ENCODE measurements at places on chromosomes 1 and 21.
A peak's percentile ranks its signal among the peaks of the same experiment; 100 is the strongest.

DNA sequence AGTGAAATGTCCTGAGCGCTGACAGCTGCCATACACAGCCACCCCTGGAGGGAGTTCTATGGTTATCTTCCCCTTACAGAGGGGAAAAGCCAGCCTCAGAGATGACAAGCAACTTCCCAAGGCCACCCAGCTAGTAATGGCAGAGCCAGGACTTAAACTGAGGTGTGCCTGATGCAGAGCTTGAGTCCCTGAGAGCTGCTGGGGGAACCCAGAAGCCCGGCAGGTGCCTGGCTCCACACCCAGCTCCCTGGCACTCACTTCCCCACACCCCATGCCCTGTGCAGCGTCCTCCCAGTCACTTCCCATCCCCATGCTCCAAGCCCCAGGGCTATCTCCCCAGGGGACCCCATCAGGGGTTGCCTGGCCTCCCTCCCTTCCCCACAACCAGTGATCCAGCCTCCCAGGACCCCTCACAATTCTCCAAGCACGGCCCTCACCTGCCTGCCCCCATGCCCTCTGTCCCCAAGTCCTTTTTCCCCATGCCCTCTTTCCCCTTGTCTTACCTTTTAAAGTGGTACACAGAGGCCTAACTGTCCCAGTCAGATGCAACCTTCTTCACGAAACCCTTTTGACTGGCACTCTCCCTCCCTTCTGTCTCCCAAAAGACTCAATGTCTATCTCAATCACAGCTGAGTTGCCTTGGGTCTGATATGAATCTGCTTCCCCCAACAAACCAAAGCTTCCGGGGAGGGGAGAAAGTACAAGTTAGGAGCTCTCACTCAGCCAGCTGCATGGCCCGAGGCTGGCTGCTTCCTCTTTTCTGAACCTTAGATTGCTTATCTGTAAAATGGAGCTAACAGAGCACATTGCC, 39.8 kb upstream of the LRP8 start:
- no peak for DNase-seq

DNA sequence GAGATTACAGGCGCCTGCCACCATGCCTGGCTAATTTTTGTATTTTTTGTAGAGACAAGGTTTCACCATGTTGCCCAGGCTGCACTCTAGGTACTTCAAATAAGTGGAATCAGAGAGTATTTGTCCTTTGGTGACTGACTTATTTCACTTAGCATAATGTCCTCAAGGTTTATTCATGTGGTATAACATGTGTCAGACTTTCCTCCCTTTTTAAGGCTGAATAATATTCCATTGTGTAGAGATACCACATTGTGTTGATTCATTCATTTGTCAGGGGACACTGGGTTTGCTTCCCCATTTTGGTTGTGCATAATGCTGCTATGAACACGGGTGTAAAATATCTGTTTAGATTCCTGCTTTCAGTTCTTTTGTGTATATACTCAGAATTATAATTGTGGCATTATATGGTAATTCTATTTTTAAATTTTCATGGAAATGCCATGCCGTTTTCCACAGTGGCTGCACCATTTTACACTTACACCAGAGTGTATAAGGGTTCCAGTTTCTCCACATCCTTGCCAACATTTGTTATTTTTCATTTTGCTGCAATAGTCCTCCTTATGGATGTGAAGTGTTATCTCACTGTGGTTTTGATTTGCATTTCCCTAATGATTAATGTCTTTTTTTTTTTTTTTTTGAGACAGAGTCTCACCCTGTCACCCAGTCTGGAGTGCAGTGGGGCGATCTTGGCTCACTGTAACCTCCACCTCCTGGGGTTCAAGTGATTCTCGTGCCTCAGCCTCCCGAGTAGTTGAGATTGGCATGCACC, 35.1 kb downstream of the IL6R start:
- DNase-seq, result no peak

DNA sequence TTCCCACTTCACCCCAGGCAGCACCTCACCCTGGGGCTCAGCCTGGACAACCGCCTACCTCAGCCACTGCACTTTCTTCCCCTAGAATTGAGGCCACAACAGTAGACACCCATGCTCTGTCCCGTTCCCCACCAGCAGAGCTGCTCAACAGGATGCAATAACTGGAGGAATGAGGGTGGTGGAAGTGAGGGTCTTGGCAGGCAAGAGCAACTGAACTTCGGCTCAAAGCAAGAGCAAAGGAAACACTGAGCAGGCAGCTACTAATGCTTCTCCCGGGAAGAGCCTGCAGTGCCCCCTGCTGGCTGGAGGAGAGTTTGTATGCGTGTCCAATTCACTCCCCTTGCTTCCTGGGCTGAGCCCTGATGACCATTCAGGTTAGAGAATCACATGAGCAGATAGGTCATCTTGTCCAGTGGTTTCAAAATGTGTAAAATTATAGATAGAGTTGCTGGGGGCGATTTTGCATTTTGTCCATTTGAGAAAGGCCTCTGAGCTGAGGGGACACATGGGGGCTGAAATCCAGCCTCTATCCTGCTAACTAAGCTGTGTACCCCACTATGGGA, 13.9 kb downstream of the NT5C1A start:
- peak; percentile 56 for DNase-seq

DNA sequence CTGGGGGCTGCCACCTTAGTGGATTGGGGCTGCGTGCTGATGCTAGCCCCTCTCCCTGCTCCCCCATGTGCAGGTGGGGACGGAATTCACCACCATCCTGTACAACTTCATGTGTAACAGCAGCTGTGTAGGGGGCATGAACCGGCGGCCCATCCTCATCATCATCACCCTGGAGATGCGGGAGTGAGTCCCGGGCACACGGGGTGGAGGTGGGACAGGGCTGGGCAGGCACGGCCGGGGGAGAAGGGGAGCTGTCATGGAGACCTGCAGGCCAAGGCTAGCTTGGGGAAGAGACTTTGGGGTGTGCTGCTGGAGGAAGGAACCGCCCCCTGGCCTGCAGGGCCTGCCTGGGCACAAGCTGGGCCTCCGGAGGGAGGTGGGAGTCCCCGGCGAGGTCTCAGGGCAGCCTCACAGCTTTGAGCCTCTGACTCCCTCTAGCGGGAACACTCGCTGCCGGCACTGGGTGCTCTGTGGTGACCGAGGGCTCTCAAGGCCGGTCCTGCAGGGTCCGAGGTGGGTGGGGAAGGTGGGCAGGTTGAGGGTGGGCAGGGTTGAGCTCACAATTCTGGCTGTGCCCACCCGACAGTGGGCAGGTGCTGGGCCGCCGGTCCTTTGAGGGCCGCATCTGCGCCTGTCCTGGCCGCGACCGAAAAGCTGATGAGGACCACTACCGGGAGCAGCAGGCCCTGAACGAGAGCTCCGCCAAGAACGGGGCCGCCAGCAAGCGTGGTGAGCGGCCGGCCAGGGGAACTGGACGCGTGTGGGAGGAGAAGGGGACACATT, 25.0 kb upstream of the CCDC27 start:
- no peak for DNase-seq

- no peak for DNase-seq
These were observed 3.4 kb upstream of the NCAM2 start for GRCh38 chr21:20994790-20995189.

DNA sequence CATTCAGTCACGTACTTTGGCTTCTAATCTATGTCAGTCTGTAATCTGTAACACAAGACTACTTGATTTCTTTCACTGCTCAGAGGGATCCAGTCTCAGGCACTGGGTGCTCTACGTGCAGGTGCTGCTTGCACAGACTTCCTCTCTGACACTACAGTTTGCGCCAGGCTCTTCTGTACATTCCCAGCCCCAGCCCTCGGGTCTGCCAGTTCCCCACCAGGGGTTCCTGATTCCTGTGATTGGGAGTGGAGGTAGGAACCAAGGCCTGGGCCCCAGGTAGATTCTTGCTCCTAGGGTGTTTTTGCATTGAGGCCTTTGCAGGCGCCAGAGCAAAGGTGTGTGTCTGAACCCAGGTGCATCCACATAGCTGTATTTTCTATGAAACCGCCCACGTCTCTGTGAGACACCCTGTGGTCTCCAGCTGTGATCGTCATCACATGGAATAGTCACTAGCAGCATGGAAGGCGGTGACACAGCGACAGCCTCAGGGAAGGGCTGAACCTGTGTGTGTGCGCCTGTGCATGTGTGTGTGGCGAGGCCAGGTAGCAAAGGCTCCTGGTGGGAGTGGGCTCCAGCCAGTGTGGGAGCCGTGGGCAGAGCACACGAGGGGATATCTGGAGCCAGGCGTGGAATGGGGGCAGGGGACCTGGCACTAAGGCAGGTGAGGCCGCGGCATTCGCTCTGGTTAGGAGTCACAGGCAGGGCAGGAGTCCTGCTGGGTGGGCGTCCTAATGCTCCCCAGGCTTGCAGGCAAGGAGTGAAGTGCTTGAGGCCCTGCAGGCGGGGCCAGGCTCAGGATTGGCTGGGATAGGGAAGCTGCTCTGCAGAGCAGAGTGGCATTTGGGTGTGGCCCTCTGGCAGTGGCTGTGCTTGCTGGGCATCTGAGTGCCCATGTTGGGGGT, 5.2 kb downstream of the GJC2 start:
- no peak for DNase-seq

- peak; percentile 57 for DNase-seq
These were observed 95.9 kb downstream of the DISP1 start for GRCh38 chr1:222910699-222911098.

DNA sequence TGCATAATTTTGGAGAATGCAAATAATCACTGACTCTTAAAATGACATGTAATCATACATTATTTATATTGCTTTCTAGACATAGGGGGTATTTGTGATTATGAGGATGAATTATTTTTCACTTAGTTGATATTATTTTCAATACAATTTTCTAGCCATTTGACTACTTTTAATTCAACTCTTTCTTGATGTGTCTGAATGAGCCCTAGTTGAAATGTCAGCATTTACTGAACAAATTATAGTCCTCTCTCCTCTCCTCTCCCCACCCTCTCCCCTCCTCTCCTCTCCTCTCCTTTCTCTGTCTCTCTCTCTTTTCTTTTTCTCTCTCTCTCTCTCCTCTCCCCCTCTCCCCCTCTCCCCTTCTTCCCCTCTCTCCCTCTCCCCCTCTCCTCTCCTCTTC, 194.6 kb downstream of the GPR52 start:
- no peak for DNase-seq

DNA sequence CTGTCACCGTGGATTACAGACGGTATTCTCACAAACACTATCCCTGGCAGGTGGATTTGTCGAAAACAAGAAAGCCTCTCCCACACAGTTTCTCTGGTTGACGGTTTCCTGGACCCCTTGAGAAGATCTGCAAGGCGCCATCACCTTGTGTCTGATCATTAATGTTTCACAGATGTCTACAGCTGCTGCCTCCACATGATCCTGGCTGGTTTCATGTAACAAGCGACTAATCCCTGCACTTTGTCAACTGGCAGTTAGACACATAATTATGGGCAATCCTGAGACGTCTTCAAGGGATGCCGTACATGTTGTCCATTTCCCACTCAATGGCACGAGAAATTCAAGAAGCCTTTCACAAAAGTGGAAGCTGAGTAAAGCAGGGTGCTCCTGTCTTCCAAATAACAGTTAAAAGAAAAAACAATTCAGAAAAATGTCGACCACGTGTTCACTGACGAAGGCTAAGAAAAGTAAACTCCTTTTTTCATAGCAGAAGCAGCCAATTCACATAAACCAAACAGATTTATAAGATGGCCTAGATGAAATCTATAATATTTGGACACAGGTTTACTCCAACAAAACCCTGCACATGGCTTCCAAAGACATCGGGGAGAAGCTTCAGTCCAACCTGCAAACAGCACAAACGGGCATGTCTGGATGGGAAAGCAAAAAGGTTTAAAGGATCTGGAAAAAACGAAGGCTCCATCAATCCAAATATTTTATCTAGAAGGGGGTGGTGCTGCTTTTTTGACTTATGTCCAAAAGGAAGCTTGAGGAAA, 52.2 kb downstream of the CAPZB start:
- DNase-seq, result peak; percentile 41

GRCh38 chr1:223551610-223552009, 113.9 kb downstream of the CAPN8 start:
- no peak for DNase-seq

DNA sequence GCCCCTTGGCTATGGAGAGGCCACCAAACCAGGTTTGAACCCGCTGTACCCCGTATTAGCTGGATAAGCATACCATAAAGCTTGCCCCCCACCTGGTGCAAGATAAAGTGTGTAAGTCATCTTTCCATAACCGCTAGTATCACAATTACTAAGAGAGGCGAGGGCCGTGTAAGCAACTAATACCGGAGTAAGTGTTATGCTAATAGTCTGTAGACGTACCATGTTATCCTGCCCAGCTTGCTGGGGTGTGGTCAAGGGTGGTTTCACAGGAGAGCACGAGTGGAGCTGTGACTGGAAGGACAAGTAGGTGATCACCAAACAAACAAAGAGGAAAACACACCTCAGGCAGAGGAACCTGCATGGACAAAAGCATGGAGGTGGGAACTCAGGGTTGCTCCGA, 3.6 kb upstream of the TNFRSF1B start:
- DNase-seq, result no peak

- no peak for DNase-seq
These were observed 18.7 kb downstream of the AK4 start for GRCh38 chr1:65166572-65167305.

- DNase-seq, result peak; percentile 50
These were observed 102.2 kb downstream of the NTMT2 start for GRCh38 chr1:170247751-170248521.

DNA sequence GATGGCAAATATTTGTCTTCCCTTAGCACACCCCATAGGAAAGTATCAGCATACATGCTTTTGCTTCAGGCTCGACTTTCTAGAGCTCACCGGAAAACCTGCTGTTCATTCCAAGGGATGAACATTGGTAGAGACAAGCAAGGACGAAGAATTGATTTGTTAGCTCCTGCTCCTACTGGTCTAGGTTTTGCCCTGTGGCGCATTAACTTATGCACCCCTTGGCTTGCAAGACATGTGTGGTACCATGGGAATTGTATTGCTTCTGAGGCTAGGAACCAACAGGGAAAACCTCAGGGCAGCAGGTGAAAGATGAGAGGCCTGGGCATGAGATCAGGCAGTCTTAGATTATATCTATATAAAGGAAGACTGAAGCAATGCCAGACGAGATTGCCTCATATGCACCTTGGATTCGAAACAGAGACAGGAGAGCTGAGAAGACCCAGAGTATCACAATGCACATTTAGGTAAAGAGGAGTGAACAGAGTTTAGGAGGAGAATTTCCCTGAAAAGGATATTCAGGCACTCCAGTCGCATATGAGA, 771.2 kb upstream of the B3GALT2 start:
- no peak for DNase-seq

DNA sequence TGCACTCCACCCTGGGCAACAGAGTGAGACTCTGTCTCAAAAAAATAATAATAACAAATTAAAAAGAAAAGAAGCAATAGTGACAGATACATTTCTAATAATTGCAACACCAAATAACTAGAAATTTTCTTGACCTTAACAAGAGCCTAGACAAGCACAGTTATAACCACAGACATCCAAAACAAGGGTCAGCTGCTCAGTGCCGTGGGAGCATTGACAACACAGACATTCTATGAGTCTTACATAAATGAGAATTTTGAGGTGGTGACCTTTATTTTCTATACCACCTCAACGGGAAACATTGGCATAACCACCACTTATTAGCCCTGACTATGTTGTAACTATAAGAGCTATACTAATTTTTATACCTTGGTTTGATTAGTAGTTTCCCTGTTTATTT, 156.1 kb downstream of the NR5A2 start:
- DNase-seq, result peak; percentile 86

- DNase-seq, result no peak
These were observed 1814.0 kb downstream of the PLA2G4A start for GRCh38 chr1:188642704-188643103.

- DNase-seq, result no peak
These were observed 112.2 kb upstream of the BMP8A start for GRCh38 chr1:39379187-39379586.

GRCh38 chr1:232201024-232201423, 428.9 kb downstream of the SIPA1L2 start:
- no peak for DNase-seq

GRCh38 chr1:64163970-64164369, 39.5 kb upstream of the UBE2U start:
- DNase-seq, result peak; percentile 73
